Hematopoietic multipotent progenitor cell treated with erythropoietin and hydrocortisone succinate and interleukin-3 and kit ligand, for 6 days (in vitro differentiated cells): ENCODE measurements at places on chromosomes 2 and 18.

GRCh38 chr2:176986487-176986886 lies 226.1 kb upstream of the HNRNPA3 start:
- DNase-seq, result no peak

GRCh38 chr18:2857491-2858131 lies 10.8 kb downstream of the EMILIN2 start:
- DNase-seq, result peak; percentile 75

GRCh38 chr2:3159782-3160545 lies 217.7 kb downstream of the EIPR1 start:
- no peak for DNase-seq

GRCh38 chr2:176102309-176102866 lies 2.8 kb downstream of the HOXD12 start:
- DNase-seq, result no peak

GRCh38 chr2:136393514-136393913 lies 275.6 kb upstream of the CXCR4 start:
- DNase-seq, result peak; percentile 5

GRCh38 chr18:55440988-55441387 lies 147.0 kb downstream of the TCF4 start:
- no peak for DNase-seq

- no peak for DNase-seq
Measured at GRCh38 chr18:55794288-55795052, 206.5 kb upstream of the TCF4 start.

DNA sequence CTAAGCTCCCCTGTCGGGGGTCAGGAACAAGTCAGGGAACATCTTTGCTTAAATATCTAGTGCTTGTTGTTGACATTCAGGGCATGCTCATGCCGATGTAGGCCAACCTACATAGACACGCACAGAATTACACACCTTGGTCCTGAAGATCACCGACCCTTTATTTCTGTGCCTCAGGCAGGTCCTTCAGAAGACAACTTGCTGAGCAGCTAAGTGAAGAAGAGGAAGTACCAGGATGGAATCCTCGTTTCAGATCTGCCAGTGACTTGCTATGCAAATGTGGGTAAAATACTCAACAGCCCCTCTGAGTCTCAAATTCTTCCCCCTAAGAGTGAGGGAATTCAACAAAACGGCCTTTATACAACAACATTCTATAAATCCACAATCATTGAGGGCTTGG lies 494.7 kb downstream of the BCL11A start:
- DNase-seq, result peak; percentile 10

- DNase-seq, result no peak
Measured at GRCh38 chr2:164078421-164078820, 342.6 kb upstream of the FIGN start.

GRCh38 chr2:240558236-240558761 lies 511 bp upstream of the ANKMY1 start:
- DNase-seq, result no peak

GRCh38 chr2:39266916-39267434 lies 23.2 kb upstream of the CDKL4 start:
- DNase-seq, result no peak

GRCh38 chr2:65425276-65425675 lies 7.1 kb downstream of the SPRED2 start:
- no peak for DNase-seq

GRCh38 chr2:227313310-227313709 lies 11.7 kb upstream of the MFF start:
- no peak for DNase-seq

DNA sequence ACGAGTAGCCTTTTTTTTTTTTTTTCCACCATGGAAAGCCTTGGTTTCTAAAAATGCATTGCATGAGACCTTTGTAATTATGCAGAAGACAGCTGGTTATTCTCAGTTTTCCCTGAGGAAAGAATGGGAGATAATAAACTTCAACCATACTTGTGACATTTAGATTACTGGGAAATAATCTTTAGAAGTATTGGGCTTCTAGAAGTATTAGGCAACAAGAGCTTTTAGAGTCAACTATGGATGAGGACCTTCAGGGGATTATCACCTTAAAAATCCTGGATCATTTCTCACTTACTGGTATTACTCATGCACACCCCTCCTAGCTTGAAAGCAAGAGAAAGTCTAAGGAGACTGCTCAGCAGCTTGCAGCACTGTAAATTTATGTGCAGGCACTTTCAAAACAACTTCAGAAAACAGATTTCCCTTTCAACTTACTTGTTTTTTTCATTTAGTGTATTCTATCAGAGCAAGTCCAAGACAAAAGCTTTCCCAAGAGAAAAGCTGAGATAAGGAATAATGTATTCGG lies 175.9 kb downstream of the NRXN1 start:
- no peak for DNase-seq

- DNase-seq, result no peak
Measured at GRCh38 chr18:7415081-7415894, 151.8 kb upstream of the PTPRM start.

GRCh38 chr2:233288663-233289062 lies 19.0 kb upstream of the SAG start:
- no peak for DNase-seq

- DNase-seq, result no peak
Measured at GRCh38 chr18:21680161-21680560, 24.4 kb downstream of the ABHD3 start.

DNA sequence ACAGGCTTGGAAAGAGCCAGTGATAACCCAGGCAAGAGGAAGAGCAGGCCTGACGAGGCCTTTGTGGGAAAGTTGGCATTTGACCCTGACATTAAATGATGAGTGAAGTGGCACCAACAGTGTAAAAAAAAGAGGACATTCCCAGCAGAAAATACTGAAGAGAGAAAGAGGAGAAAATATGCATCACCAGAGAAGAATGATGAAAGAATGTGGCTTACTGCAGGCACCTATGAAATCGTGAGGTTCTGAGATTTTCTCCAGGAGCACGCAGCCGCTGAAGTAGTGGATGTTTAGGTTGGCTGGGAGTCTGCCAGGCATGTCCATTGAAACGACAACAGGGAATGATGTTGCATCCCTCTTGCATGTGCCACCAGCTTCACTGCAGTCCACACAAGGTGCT lies 13.8 kb downstream of the EHD3 start:
- DNase-seq, result no peak

DNA sequence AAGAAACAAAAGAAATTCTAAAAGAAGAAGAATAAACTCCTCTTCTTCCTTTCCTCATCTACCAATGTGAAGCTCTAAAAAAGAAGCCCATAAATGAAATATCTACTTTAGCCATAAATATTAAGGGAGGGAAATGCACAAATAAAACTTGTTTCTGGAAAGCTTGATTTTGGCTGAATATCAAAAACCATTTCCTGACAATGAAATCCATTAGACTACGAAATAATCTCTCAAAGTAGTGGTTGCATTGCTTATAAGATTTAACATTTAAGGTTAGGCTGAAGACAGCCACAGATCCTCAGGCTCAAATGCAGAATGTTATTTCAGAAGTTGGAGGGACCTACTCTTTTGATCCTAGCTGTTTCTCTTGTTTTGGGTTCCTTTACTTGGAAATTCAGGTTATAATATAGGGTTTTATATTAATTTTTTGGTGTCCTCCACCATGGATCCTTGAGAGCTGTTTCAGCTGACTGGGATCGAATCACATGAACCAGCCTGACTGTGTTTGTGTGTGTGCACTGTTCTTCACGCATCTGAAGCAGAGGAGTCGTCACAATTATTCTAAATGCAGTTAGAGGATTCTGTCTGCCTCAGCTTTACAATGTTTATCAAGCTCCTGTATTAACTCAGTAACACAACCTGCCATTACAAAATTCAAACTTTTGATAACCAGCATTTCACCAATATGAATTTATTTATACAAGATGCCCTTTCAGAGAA lies 474.8 kb downstream of the ARHGAP15 start:
- no peak for DNase-seq
